ENCODE measurements at places on chromosomes 7 and 10.

- no peak for DNase-seq
These were observed 20.3 kb downstream of the AASS start for GRCh38 chr7:122123746-122124145.

DNA sequence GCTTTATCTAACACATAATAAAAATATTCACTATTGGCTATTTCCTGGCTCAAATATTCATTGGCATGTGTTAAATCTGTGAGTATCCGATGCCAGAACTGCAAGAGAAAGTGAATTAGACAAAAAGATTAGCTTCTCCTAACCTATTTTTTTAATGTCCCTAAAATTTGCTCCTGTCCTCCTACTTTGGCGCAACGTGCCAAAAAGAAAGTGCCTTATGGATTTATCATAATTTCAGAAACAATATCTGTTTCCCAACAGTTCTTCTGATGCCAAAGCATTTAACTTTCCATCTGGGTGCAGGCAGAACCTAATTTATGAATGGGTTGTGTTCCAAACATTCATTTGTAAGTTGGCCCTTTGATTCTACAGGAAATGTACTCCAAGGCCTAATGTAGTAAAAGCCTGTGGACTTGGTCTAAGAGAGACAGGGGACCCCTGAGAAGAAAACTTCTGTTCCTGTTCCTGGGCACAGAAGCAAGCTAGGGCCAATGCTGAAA lies 15.4 kb downstream of the PIP4K2A start:
- DNase-seq = no peak

DNA sequence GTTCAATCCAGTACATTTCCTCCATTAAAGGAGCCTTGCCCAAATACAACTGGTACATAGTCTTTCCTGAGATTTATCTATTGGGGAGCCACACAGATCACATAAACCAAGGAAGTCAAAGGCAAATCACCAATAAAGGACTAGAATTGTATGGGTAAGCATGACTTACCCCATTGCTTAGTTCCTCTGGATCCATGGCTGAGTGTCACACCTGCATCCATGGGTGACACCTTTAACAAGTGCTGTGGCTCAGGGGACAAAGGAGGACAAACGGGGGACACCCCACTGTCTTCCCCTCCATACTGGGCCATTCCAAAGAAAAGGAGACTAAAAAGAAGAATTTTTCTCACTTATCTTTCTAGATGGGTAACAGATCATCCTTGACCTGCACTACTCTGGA lies 30.4 kb downstream of the ZNF92 start:
- no peak for DNase-seq

GRCh38 chr7:22688084-22688483 lies 38.9 kb upstream of the IL6 start:
- no peak for DNase-seq

DNA sequence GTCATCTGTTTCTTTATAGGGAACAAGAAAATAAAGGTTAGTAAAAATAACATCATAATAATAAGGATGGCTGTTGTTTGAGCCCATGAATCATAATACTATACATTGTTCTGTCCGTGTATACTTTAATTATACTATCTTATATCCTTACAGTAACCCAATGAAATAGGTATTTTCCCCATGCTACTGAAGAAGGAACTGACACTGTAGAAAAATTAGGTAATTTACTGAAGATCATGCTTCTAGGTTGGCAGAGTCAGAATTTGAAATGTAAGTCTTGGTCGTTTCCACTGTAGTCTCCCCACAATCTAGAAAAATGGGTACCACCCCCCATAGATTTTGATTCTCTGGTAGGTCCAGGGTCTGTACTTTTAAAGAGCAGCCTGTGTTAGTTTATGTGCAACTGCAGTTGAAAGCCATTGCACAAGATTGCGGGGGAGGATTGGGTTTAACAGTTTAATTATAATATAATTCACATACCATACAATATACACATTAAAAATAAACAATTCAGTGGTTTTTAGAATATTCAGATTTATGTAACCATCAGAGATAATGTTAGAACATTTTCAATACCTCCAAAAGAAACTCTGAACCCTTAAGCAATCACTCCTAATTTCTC lies 47.7 kb downstream of the SHOC2 start:
- no peak for DNase-seq

DNA sequence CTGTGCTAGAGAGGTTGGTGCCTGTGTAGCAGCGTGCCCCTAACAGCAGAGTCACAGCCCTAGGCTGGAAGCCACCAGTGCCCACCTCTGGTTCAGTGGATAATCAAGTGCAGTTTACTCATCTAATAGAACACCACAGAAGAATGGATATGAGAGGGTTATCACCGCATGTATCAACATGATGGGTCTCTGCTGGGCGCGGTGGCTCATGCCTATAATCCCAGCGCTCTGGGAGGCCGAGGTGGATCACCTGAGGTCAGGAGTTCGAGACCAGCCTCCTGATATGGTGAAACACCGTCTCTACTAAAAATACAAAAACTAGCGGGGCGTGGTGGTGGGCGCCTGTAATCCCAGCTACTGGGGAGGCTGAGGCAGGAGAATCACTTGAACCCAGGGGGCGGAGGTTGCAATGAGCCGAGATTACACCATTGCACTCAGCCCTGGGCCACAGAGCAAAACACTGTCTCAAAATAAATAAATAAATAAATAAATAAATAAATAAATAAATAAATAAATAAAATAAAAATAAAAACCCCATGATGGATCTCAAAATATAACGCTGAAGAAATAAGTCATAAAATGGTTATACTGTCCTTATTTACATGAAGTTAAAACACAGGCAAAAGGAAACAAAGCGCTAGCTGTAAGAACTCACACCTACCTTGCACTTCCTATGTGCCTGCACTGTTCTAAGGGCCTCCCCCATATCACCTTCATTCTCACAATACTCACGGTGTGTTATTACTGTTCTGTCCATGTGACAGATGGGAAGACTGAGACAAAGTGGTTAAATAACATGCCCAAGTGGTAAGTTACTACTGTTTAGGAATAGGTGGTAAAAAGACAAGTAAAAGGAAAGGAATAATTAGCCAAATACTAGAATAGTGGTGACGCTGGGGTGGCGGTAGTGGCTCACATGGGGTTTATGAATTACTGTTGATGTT lies 70.9 kb downstream of the AMZ1 start:
- DNase-seq = no peak

DNA sequence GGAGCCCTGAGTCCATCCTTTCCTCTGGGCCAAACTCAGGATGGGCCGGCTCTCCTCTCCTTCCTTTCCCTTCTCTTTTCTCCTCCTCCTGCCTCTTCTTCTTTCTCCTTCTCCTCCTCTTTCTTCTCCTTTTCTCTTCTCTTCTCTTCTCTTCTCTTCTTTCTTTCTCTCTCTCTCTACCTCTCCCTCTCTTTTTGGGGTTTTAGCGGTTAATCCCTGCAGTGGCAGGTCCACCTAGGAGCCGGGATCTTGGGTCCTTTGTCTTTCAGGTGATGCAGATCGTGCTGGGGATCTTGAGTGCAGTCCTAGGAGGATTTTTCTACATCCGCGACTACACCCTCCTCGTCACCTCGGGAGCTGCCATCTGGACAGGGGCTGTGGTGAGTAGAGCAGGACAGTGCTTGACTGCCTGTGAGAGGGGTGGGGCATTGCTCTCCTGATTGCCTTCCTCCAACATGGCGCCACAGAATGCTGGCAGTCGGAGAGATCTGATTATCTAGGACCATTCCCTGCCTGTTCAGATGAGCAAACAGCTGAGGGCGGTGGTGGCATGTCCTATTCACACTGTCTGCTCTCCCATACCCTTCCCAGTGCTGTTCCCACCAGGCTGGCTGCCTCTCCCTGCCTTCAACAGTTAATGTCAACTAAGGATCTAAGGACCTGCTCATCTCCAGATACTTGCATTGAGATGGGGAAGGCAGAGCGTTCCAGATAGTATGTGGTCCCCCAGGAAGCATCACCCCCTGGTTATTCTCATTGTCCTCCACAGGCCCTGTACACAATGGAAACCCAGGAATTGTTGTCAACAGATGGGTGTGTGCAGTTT lies 1.6 kb downstream of the TMEM176A start:
- DNase-seq = no peak

DNA sequence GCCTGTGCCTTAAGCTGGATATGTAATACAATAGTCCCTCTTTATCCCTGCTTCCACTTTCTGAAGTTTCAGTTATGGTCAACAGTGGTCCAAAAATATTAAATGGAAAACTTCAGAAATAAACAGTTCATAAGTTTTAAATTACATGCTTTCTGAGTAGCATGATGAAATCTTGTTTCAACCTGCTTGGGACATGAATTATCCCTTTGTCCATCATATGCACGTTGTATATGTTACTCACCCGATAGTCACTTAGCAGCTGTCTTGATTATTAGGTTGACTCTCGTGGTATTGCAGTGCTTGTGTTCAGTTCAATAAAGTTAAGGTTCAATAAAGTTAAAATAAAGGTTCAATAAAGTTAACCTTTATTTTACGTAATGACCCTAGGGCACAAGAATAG lies 25.5 kb downstream of the C1GALT1 start:
- no peak for DNase-seq

DNA sequence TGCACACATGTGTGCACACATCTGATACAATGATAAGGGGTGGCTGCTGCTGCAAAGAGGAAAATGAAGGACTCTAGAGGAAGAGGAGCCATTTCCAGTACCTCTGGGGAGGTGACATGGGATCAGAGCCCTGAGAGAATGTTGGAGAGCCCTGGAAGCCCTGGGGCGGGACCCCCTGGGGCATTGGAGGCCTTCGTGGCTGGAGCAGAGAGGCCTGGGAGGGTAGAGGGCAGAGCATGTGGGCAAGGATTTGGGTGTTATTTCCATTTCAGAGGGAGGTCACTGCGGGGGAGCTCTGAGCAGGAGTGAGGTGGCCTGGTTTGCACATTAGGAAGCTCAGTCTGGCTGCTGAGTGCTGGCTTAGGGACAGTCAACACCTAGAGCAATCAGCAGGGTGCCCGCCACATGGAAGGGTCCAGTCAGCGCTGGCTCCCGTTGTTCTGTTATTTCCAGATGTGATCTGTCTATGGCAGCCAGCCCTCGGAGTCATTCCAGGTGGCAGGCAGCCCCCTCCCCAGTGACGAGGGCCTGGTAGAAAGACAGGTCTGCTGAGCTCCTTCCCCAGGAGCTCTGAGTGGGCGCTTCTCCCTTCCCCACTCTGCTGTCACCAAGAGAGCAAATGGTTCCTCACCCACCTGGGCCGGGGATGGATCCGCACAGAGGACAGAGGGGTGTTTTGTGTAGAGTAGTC lies 24.1 kb upstream of the BTBD16 start:
- no peak for DNase-seq

- DNase-seq = no peak
These were observed 87.5 kb upstream of the GJD4 start for GRCh38 chr10:35517431-35518181.

- no peak for DNase-seq
These were observed 2.4 kb upstream of the CYP3A43 start for GRCh38 chr7:99825452-99825851.

DNA sequence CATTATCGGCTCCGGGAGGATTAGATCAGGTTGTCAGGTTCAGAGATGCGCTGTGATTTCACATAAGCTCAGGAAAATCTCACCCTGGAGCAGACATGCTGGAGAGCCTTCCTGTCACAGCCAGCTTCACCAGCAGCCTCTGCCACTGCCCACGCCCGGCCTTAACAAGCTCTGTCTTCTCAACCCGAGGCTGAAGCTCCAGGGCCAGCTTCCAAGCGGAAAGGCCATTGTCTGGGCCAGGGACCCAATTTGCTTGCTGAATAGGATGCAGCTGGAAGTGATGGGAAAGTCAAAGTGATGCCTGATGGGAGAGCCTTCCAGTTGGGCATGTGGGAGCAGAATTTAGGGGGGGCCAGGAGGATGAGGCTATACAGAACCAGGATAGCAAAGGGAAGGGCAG lies 36.3 kb downstream of the C10orf105 start:
- DNase-seq = no peak

GRCh38 chr10:17199351-17199804 lies 2.1 kb downstream of the TRDMT1 start:
- DNase-seq = no peak

- DNase-seq = no peak
These were observed 235.3 kb upstream of the PRKCQ start for GRCh38 chr10:6815346-6815745.

DNA sequence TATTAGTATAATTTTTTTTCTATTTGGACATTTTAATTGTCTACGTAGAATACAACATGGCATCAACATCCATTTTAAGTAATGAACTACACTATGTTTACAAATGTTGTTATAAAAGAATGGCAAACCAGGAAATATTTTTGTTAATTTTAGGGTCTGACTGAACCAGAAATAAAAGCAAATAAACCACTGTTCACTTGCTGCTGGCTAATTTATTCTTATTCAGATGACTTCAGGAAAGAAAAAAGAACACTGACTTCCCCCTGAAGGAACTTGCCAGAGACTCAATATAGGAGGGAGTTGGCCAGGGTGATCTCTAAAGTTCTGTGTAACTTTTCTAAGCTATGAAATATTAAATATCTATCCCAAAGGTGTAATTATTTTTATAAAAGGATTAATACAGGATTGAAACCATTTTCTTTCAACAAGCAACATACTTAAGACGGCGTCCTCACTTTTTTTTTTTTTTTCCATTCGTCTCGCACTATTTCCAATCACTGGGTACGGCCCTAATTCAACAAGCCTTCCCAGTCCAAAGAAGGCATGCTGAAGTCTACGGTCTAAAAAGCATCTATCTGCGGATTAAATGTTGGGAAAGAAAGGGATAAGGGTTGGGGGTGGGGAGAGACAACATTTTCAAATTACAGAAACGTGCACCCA lies 1.2 kb downstream of the USP6NL start:
- no peak for DNase-seq

DNA sequence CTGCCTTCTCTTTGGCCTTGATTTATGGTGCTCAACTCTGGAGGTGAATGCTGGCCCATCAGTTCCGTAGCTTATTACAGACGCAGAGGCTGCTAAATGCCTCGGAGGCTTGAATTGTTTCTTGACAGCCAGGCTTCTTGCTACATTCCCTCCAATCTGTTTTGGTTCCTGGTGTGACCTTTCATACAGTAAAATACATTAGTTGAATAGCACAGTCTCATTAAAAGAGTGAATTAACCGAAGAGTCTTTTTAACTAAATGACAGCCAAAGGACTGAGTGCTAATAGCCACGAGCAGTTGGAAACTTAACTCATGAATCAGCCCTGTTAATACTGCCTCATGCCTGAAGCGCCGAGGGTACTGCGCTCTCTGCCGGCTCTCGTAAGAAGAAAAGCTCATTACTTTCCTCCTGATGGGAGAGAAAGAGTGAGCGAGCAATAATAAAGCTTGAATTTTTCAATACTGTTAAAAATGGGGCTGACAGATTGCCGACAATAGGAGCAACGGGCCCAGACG lies 236.4 kb upstream of the GPR26 start:
- DNase-seq = no peak

DNA sequence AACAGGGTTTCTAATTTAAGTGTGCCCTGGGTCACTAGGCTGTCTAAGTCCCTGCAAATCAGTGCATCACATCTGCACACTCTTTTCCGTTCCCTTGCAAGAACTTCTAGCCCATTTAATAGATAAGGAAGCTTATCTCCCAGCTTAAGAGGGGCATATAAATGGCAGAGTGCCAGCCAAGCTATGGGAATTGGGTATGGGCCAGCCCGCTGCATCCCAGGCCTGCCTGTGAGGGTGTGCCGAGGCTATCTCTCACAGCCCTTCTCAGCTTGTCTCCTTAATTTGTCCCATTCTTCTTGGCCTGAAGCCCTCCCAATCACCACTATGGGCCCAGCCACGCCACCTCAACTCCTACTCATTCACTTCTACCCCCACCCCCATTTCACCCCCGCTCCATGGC lies 14.7 kb downstream of the AQP1 start:
- no peak for DNase-seq

GRCh38 chr10:13820119-13820963 lies 233.6 kb downstream of the PRPF18 start:
- no peak for DNase-seq
